ENCODE measurements at places on chromosomes 1 and 21.

DNA sequence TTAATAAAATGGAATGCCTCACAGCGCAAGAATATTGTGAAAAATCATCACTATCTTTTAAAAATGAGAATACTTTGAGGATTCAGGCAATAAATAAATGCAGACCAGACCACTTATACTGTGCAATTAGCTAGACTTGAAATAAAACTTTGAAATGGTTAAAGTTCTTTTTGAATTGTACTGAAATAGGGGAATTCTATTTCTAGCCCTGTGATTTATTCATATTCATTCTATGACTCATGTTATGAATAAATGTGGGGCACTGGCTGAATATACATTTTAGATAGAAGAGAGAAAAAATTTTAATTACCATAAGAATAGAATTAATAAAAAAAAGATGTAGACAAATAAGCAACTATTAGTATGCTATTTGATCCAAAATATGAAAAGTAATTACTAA lies 16.4 kb upstream of the USP25 start:
- no peak for DNase-seq

GRCh38 chr1:225691377-225691776 lies 38.5 kb upstream of the ENAH start:
- no peak for DNase-seq

GRCh38 chr1:117672756-117673155 lies 66.9 kb downstream of the TENT5C start:
- DNase-seq, result no peak

- no peak for DNase-seq
Measured at GRCh38 chr1:155744711-155745283, 55.9 kb downstream of the DAP3 start.

DNA sequence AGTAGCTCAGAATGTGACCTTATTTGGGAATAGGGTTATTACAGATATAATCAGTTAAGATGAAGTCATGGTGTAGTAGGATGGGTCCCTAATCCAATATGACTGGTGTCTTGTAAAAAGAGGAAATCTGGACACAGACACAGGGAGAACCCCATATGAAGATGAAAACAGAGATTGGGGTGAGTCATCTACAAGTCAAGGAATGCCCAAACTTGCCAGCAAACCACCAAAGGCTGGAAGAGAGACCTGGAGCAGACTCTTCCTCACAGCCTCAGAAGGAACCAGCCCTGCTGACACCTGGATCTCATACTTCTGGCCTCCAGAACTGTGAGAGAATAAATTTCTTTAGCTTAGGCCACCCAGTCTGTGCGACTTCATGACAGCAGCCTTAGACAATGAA lies 29.9 kb downstream of the KRTAP19-8 start:
- DNase-seq, result no peak

DNA sequence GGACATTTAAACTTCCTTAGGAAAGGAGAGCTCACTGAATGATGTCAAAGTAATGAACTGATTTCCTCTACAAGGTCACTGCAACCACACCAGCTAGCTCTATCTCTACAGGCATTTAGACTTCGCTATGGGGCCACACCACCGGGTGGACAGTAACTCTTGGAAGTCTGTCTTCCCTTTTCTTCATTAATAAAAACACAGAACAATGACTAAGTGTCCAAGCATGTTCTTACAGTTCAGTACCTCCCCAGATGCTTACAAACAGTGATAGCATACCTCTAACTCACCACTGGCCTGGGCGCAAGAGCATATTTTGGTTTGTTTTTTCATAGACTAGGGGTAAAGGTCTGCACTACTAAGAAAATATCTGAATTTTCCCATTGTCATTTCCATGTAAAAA lies 54.6 kb downstream of the SIM2 start:
- DNase-seq, result no peak

GRCh38 chr1:42586016-42586415 lies 72.2 kb upstream of the PPIH start:
- DNase-seq, result no peak

Data from stimulated activated CD8-positive, alpha-beta memory T cell treated with anti-CD3 and anti-CD28 coated beads, Interleukin-2, amount 100 ng/mL, for 1 hour (primary cell).